AG08395 (cell line): ENCODE measurements at places on chromosomes 6 and 20.

- DNase-seq: no peak
Observed at GRCh38 chr6:1903780-1904465, 294.2 kb downstream of the FOXC1 start.

DNA sequence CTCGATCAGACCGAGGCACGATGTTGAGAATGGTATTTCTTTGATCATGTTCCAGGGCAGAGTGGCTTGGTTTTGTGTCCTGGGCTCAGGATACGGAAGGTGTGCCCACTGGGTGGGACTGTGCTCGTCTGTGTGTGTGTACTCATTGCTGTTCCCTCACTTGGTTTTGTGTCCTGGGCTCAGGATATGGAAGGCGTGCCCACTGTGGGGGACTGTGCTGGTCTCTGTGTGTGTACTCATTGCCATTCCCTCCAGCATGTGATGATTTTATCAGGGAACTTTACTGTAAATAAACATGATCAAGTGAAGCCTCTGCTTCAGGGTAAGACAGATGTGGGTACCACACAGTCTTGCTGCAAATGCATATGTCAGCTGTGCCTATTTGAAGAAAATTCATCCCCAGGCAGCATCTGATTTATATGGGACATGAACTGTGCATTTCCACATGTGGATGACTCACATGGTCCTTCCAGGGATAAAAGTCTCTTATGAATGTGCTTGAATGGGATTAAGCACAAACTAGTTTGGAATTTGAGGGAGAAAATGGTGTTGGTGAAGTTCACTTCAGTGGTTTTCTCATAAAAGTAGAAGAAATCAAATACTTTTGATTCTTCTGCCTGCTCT lies 274.3 kb downstream of the QKI start:
- peak; percentile 11 for DNase-seq

GRCh38 chr6:143581835-143582480 lies 70.4 kb upstream of the FUCA2 start:
- no peak for DNase-seq

GRCh38 chr6:67252663-67253062 lies 1382.4 kb upstream of the ADGRB3 start:
- DNase-seq: no peak

- peak; percentile 37 for DNase-seq
Observed at GRCh38 chr20:59032713-59033059, 551 bp upstream of the ATP5F1E start.

DNA sequence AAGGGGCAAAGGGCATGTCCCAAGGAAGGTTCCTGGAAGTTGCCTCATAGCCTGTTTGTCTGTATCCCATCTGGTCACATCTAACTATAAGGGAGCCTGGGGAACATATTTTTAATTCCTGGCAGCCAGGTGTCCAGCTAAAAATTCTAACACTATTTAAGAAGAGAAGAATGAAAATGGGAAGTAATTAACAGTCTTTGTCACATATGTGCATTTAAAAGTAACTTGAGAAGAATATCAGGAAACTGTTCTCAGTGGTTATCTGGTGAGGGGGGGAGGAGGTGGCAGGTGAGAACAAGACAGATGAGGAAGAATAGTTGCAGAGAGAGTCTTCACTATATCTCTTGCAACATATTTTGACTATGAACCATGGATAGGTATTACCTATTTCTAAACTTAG lies 75.5 kb upstream of the ELOVL5 start:
- no peak for DNase-seq

GRCh38 chr6:92281571-92282076 lies 1137.7 kb downstream of the EPHA7 start:
- no peak for DNase-seq

GRCh38 chr20:41615676-41616075 lies 2.5 kb downstream of the CHD6 start:
- no peak for DNase-seq

DNA sequence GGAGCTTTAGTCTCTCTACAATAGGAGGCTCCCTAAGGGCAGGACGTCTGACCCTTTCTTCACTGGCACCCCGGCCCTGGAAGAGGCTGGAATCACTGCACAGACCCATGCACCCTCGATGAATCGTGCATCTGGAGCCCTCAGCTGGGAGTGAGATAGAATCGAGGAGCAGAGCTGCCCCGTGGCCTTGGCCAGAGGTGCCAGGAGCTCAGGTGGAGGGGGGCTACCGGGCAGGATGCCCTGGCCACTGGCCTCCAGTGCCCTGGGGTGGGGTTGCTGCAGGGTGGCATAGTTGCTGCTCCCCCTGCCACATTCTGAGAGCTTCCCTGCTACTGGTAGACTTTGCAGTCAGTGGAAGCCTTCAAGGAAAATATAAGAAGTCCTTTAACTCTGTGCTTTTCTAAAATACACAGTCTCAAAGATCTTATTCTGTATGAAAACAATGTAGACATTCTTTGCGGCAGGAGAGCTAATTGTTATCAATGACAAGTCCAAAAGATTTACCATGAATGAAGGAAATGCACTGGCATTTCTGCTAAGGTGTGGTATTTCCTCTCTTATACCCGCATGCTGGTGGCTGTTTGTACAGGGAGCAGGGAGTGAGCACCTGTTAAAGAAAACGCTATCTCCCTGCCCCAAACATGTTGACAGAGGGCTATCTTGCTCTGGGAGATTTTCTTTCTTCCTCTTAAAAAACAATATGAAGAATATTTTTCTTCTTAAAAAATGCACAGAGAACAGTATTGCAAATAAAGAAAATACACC lies 122.8 kb downstream of the C6orf118 start:
- no peak for DNase-seq

DNA sequence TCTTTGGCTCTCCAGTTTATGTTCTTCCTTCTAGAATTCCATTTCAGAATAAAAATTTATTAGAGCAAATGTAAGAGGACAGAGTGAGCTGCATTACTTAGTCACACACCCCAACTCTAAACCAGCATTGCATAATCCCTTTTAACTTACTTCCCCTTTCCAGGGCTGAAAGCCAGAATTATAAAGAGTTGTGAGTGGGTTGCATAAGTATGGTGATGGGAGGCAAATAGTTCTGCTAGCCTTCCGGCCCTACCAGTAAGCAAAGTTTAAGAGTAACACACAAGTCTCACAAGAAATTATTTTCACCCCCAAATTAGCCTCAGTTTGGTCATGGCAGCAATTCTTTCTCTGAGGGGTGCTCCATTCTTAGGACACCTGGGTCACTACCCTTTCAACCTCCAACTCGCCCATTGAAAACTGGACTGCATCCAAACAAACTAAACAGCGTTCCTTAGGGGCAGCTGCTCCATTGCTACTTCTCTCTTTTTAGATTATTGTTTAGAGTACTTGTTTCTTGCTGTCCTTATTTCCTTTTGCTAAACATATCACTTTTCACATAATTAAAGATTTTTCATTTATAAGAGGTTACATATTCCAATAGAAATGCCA lies 1.6 kb downstream of the KIAA0408 start:
- peak; percentile 28 for DNase-seq

GRCh38 chr6:152634773-152635172 lies 2.4 kb downstream of the SYNE1 start:
- no peak for DNase-seq
